ENCODE measurements at places on chromosomes 1 and 21. TPM values are rescaled to one million over a fixed set of nuclear protein-coding genes. Genes with fewer than 3 reads are reported as not detected.

GRCh38 chr1:223068900-223069665 lies 74.0 kb downstream of the TLR5 start:
- DNase-seq: no peak

- no peak for DNase-seq
Measured at GRCh38 chr21:21019681-21020080, 21.5 kb downstream of the NCAM2 start.

GRCh38 chr1:183385340-183386144 lies 32.6 kb downstream of the NMNAT2 start:
- DNase-seq: no peak

GRCh38 chr1:15616373-15617172 lies 685 bp upstream of the DDI2 start:
- no peak for DNase-seq

UTS2 gene
- total RNA-seq: 0.27 TPM

Measured in CD8-positive, alpha-beta memory T cell (primary cell).